HCT116 (cell line): ENCODE measurements at places on chromosomes 3 and 15. TPM values are rescaled to one million over a fixed set of nuclear protein-coding genes. Genes with fewer than 3 reads are reported as not detected.

CLASP2 gene
- 36.3 TPM for total RNA-seq

PLSCR2 gene
- not detected for total RNA-seq

SRGAP3 gene
- total RNA-seq = 8.3 TPM

CELSR3 gene
- 7.8 TPM for total RNA-seq

GOLGA8T gene
- not detected for total RNA-seq

P2RY12 gene
- total RNA-seq = not detected

HIGD2B gene
- total RNA-seq = 0.27 TPM

DLEC1 gene
- total RNA-seq = 0.61 TPM

XPC gene
- 29.5 TPM for total RNA-seq

KLHL6 gene
- total RNA-seq = 0.15 TPM

GOLGA6A gene
- 0.39 TPM for total RNA-seq

TMEM212 gene
- not detected for total RNA-seq

NOP10 gene
- 216 TPM for total RNA-seq

IDH3A gene
- total RNA-seq = 115 TPM

GOLGA8M gene
- 0.44 TPM for total RNA-seq

FAM43A gene
- 6.8 TPM for total RNA-seq

PTPN9 gene
- 21.1 TPM for total RNA-seq
